ENCODE measurements at places on chromosomes 7 and 10.

DNA sequence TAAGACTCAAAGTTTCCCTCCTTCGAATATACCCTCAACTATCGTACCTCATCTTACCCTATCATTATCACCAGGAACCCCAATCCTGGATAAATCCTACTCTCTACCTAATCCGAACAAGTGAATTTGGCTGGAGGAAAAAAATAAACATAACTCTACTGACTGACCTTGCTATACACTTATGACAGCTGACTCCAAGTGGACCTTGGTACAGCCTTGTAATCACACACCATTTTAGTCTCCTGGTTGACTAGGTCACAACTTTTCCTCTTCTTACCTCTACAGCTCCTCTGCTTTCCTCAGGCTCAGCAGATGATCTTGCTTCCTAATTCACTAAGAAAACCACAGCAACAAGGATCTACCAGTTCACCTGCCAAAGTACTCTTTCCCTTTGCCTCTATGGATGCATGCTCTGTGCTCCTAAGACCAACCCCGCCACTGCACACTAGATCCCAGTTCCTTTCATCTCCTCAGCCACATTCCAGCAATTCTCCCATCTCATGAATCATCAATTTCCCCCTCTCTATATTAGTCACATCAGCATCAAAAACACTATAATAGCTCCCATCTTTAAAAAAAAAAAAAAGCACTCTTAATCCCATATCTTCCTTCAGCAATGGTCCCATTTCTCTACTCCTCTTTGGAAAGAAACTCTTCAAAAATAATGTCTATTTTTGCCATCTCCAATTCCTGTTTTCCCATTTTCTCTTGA lies 35.5 kb downstream of the COA1 start:
- no peak for DNase-seq

DNA sequence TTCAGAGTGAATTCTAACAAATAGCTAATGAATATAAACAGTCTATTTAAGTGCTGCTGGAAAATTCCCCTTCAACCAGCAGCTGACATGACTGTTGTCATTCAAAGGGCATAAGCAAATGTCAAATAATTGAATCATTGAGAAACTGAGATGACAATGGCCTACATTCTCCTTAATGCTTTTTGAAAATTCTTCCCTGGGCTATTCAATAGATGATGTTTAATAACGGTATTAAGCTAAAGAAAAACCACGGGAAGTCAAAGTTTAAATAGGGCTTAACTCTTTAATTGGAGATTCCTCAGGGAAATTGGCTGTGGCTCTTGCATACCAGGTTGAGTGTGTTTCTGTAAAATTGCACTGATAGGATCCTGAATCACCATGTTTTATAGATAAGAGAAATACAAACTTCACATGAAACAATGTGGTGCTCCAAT lies 77.0 kb downstream of the ARL4A start:
- DNase-seq: no peak

GRCh38 chr7:154672659-154673415 lies 330.1 kb downstream of the PAXIP1 start:
- no peak for DNase-seq

- DNase-seq: peak; percentile 73
Measured at GRCh38 chr7:129436335-129436923, 2.2 kb downstream of the STRIP2 start.

DNA sequence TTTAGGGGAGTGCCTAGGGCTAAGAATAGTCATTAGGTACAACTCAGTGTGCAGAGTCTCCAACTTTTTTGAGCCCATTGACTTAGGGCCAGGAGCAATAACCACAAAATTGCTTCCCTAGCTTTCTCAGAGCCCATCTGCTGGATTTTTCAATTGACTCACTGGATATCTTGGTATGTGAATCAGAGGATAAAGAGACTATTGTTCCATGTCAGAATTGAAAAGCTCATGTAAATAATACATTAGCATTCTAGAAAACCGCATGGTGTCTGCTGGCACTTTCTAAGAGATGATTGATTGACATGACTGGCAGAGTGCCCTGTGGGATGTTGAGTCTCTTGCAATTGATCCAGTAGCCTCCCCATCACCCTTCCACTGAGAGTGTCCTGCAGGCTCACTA lies 246.2 kb downstream of the CCDC7 start:
- DNase-seq: no peak

GRCh38 chr7:53500076-53500475 lies 464.6 kb downstream of the POM121L12 start:
- peak; percentile 4 for DNase-seq

- DNase-seq: peak; percentile 83
Measured at GRCh38 chr7:70577078-70577477, 554.9 kb upstream of the GALNT17 start.

GRCh38 chr7:1359681-1360485 lies 99.4 kb downstream of the MICALL2 start:
- no peak for DNase-seq

- no peak for DNase-seq
Measured at GRCh38 chr10:108787932-108788331, 1135.4 kb downstream of the XPNPEP1 start.

DNA sequence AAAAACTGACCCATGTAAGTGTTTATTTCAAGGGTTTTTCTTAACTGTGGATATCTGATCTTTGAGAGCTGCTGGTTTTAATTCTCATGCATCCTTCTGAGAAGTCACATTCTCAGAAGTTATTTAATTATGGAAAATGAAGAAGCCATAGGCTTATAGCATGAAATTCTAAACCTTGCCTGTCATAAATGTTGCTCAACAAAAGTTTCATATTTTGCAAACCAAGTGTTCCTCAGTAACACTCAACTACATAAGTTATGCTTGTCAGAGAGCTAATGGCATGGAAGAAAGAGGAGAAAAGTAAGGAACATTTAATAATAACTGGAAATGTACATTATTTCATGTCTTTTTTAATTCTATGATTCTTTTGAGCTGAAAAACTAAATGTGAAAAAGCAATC lies 78.6 kb upstream of the MPP7 start:
- DNase-seq: no peak

DNA sequence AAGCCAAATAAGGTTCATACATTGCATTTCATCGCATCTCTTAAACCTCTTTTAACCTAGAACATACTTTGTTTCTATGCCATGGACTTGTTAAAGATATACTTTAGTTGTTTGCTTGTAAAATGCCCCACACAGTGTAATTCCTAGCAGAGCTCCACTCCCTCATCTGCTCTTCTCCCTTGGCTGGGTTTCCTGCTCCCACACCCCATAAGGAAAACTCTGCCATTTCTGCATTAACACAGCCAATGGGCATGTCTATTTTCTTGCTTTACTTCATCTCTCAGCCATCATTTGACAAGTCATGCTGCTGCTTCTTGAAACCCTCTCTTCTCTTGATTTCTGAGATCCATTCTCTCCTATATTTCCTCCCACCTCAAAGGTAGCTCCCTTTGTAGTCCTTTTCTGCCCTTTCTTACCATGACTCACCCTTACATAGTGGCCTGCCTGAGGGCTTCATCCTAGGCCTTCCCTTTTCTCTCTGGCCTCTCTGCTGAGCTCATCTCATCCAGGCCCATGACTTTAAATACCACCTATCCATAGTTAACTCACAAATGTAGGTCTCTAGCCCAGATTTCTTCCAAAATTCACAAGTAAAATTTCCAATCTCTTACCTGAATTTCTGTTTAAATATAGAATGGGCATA lies 471.4 kb downstream of the ADRA2A start:
- DNase-seq: no peak

DNA sequence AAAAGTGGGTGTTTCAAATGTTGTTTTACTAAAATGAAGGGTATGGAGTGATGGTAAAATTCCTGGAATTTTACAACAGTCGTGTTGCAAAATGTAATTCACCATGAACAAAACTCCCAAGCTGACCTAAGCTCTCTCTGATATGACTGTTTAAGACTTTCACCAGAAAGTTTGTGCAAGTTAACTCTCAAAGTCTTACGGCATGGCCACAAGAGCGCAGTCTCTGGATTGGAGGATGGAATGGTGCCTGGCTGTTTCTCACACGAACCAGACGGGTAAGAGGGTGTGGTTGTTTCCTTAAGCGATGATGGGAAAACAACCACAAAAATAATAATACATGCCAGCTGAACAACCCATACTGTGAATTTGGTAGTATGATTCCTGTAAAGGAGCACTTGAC lies 662.5 kb downstream of the KCNMA1 start:
- no peak for DNase-seq

- DNase-seq: no peak
Measured at GRCh38 chr7:147858421-147858820, 732.1 kb upstream of the C7orf33 start.

GRCh38 chr7:101160910-101161309 lies 4.5 kb downstream of the VGF start:
- DNase-seq: no peak

- DNase-seq: no peak
Measured at GRCh38 chr10:31353574-31353973, 34.6 kb downstream of the ZEB1 start.

DNA sequence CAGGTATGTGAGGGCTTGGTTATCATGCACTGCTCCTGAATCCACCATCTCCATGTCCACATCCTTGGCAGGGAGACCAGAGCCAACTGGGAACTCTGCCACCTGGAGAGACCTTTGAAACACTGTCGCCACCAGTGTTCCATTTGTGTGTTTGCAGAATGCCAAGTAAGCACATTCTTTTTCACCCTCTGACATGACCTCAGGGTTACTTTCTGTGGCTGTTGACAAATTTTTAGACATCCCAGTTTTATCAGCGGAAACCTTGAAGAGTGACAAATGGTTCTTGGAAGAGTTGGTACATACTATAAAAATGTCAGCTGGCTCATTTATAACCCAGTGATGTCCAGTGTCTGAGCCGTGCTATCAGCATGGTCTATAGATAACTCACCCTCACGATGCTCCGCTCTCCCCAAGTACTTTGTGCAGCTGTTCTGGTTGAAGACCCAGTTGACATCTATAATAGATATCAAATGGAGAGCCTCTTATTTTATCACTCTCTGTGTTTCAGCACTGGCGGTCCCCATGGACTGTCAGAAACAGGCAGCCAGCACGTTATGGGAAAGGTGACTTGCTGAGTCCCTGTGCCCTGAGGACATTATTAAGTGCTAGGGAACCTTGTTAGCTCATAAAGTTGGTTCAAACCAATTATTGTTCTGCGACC lies 563.1 kb upstream of the GALNT17 start:
- no peak for DNase-seq

GRCh38 chr7:33841705-33842129 lies 63.6 kb upstream of the BMPER start:
- DNase-seq: peak; percentile 52

DNA sequence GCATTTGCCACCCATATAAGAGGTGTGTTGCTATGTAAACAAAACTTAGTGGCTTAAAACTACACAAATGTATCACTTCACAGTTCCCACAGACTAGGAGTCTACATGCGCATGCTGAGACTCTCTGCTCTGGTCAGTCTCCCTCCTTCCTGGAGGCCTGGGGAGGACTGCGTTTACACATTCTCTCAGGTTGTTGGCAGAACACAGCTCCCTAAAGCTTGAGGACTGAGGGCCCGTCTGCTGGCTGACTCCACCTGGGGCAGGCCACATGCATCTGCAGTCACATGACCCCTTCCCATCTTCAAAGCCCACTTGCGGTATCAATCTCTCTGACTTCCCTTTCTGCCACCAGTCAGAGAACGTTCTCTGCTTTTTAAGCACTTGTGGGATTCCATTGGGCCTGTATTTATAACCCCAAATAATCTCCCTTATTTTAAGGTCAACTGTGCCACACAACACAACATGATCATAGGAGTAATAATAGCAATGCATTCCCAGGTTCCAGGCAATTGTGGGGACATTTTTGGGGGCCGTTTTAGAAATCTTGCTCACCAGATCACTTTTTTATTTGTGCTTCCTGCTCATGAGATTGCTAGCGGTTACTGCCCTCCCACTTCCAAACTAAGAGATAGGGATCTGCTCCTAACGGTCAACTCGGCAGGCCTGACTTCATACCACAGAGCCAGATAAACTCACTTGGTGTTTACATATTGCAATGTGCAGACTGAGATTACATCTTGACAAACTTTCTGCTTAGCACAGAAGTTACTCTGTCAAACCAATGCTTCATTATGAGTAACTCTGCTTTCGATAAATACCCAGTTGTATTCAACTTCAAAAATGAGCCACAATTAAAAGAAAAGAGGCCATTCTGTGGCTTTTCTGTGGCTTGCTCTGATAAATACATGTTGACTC lies 96.3 kb downstream of the ALOX5 start:
- DNase-seq: no peak

- DNase-seq: no peak
Measured at GRCh38 chr10:125190414-125190813, 30.1 kb upstream of the CTBP2 start.

DNA sequence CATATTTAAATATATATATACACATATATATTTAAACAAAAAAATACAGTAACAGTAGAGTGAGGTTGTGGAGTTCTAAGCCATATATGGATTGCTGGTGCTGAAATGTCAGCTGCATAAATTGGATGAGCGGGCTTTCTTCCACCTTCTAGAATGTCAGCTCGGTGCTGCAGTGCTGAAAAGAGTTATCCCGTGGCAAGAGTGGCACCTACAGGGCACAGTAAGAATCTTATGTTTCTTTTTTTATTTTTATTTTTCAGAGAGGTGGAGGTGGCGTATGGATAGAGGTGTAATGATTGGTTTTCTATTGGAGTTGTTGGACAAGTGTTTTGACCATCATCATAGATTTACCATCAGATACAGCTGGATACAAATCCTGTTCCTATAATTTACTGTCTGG lies 86.2 kb upstream of the DYNC1I1 start:
- DNase-seq: peak; percentile 75

- no peak for DNase-seq
Measured at GRCh38 chr7:46202379-46202778, 281.3 kb upstream of the IGFBP3 start.

- peak; percentile 53 for DNase-seq
Measured at GRCh38 chr7:8089036-8089780, 120.6 kb downstream of the GLCCI1 start.

DNA sequence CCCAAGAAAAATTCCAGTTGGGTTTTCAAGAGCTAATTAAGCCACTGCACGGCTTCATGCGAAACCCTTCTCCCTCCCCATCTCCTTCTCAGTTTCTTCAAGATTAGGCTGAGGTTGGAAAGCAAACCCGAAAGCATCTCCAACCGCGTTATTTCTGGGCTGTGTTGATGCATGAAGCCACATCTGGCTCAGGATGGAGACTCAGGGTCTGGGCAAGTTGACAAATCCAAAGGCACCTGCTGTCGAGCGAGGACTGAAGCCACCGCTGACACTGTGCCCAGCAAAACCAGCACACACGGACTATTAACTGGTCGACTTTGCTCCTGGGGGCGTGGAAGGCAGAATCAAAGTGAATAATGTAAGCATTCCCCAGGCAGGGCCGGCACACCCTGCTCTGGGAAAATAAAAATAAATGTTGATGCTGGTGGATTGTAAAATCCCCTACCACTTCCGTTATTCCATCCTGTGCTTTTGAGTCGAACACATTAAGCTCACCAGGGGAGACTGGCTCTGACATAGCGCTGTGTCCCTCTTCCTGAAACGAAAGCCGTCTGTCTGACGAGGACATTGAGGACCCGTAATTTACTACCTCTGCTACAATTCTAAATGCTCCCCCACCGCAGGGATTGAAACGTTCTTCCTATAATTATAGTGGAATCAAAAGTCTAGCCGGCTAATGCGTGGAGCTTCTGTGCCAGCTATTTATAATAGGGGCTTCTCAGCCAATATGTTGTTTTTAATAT lies 269.8 kb downstream of the ADARB2 start:
- no peak for DNase-seq
